ENCODE measurements at places on chromosomes 6 and 20.

- no peak for DNase-seq
These were observed 236.6 kb upstream of the CHD6 start for GRCh38 chr20:41854765-41855164.

GRCh38 chr6:56065408-56065807 is 182.0 kb downstream of the COL21A1 start:
- DNase-seq, result no peak

DNA sequence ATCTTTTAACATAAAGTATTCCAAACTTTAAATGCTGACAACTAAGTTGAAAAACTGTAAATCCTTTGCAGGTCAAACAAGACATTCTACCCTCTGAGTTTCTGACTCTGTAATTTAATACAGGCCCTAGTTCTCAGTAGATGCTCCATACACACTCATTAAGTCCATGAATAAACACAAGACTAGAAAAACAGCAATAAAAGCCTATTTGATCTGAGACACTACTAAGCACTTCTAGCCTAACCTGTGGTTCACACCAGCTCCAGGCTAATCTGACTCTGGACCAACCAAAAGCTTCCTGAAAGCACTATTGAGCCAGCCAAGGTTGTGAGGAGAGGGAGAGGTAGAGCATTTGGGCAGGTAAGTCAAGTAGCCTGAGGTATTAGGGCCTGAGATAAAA is 103.9 kb downstream of the EPM2A start:
- DNase-seq, result no peak

- DNase-seq, result no peak
These were observed 36.6 kb downstream of the NSFL1C start for GRCh38 chr20:1430004-1430451.

GRCh38 chr6:37004044-37004980 is 1.1 kb upstream of the FGD2 start:
- no peak for DNase-seq

DNA sequence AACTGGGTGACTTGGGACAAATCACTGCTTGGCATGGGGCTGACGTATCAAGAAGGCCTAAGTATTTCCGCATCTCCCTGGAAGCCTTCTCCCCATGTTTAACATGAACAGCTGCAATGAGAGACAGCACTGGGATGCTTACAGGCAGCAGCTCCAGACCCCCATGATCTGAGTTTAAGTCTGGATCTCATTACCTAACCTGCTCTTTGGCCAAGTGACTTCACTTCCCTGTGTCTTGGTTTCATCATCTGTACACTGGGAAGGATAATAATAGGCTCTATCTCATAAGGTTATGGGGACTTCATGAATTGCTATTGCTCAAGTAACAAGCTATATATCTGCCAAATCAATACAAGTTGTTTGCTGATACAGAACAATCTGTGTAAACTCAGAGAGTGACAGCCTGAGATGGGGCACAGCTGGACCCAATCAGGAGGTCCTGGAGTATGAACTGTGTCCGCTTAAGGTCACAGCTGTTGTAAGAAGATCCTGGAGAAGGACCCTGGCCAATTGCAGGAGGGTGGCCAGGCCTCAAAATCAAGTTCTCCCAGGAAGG is 56.0 kb downstream of the TGM2 start:
- DNase-seq, result no peak

DNA sequence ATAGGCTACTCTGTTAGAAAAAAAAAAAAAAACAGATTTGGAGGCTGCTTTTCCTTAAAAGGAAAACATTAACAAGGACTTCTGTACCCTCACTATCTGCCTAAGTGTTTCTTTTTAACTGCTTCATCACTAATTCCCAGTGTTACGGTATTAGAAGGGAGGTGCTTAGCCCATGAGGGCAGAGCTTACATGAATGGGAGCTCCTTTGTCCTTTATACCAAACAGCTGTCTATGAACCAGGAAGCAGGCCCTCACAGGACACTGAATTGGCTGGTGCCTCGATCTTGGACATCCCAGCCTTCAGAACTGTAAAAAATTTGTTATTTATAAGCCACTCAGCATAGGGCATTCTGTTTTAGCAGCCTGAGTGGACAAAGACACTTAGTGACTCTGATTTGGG is 215.6 kb upstream of the NRSN1 start:
- no peak for DNase-seq

DNA sequence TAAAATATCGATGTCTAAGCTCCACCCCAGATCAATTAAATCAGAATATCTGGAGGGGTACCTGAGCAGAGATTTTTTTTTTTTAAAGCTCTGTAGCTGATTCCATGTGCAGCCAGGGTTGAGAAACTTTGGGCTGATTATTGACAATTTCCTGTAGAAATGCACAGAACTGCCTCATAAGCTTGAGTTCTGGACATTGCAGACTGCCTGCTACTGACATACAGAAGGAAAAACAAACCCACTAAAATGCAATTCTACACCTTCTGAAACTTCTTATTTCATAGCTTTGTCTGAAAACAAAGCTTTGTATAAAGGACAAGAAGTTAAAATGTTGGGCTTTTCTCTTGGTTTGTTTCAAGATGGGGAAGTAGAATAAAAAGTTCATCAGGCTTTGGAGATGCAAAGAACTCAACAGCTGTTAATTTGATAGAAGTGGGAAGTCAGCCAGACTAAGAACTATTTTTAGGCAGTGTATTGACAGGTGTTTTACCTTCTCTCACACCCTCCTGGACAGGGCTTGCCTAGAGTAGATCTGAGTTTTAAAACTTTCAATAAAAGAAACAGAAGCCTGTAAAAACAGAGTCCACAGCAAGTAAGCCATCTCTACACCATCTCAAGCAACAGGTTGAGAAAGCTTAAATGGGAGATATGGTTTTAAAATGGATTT is 147.7 kb downstream of the KCNQ5 start:
- no peak for DNase-seq

GRCh38 chr6:159616456-159616855 is 76.6 kb downstream of the SOD2 start:
- no peak for DNase-seq

DNA sequence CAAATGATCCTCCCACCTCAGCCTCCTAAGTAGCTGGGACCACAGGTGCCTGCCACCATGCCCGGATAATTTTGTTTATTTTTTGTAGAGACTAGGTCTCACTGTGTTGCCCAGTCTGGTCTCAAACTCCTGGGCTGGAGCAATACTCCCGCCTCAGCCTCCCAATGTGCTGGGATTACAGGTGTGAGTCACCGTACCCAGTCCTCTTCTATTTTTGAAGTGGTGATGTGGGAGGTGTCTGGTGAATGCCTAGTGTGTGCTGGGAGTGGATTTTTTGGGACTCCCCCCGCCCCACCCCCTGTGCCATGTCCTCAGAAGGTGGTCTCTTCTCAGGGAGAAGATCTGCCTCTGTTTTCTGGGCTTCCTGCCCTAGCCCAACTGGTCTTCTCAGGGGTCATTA is 47.9 kb upstream of the CLDN20 start:
- DNase-seq, result peak; percentile 65

GRCh38 chr20:4835244-4836177 is 113.8 kb downstream of the PRND start:
- DNase-seq, result no peak

GRCh38 chr6:164414695-164415094 is 894.7 kb downstream of the C6orf118 start:
- no peak for DNase-seq

DNA sequence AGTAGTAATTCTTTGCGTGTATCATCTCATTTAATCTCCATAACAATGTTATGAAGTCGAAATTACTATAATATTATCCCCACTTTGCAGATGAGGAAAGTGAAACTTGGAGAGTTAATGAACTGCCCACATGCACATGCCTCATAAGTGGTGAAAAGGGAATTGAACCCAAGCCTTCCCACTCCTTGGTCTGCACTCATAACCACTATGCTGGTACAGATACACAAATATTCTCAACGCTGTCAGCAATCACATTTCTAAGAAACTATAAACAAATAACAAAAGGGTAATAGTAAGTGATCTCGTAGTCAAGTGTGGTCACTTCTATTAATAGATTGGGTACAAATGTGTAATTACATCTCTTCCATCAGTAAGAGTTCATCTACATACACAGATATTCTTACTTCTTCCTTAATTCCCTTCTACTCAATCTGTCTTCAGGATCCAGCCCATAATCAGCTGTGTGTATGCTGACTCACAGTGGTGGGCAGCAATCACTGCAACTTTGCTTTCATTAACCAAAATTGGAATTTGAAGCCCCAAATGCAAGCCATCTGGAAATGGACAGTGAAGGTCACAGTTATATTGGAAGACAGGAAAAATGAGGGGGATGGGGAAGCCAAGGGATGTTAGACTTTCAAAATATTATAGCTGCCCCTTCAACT is 6.6 kb downstream of the PRSS35 start:
- no peak for DNase-seq

- no peak for DNase-seq
These were observed 26.5 kb downstream of the EIF2S2 start for GRCh38 chr20:34085544-34086040.

- DNase-seq, result no peak
These were observed 27.6 kb downstream of the PKHD1 start for GRCh38 chr6:52059821-52060220.

DNA sequence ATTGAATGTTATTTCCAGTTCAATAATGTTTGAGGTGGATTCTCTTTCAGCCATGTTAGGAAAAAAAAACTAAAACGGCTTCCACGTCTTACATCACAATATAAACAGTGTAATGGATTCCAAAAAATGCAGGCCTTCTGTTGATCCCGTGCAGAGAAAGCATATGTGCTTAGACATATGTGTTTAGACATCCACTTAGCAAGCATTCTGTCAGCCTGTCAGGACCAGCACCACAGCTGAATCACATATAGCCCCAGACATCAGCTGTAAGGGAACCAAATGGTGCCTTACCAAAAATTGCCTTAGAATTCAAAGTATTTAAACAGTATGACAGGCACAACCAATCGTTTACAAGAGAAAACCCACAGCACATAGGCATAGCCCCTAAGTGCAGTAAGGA is 304.9 kb downstream of the EYA4 start:
- no peak for DNase-seq

GRCh38 chr20:13464702-13465101 is 174.0 kb downstream of the TASP1 start:
- DNase-seq, result no peak

- DNase-seq, result no peak
These were observed 62.9 kb upstream of the HDGFL1 start for GRCh38 chr6:22506496-22506895.

- no peak for DNase-seq
These were observed 35.4 kb downstream of the TMX4 start for GRCh38 chr20:7984192-7984591.

DNA sequence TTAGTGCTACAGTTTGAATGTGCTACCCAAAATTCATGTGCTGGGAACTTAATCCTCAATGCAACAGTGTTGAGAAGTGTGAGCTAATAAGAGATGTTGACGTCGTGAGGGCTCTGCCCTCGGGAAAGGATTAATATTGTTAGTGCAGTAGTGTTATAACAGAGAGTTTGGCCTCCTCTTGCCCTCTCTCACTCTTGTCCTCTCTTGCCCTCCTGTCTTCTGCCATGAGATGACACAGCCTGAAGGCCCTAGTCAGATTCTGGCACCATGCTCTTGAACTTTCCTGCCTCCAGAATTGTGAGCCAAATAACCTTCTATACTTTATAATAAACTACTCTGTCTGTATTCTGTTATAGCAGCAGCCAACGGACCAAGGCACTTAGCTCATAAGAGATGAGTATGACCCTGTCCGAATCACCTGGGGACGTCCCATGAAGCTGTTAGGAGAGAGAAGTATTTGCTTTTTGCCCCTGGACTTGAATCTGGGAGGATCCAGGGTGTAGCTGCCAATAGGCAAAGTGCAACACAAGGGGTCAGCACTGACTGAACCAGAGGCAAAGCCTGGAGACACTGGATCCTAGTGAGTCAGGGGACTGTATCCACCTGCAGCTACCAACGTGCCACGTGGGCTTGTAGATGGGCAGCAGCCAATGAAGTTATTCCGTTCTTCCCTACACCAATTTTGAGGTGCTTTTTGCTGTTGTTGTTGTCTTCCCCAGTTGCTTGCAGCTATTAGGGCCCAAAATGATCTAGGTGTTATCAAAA is 233.7 kb downstream of the THBS2 start:
- DNase-seq, result no peak

DNA sequence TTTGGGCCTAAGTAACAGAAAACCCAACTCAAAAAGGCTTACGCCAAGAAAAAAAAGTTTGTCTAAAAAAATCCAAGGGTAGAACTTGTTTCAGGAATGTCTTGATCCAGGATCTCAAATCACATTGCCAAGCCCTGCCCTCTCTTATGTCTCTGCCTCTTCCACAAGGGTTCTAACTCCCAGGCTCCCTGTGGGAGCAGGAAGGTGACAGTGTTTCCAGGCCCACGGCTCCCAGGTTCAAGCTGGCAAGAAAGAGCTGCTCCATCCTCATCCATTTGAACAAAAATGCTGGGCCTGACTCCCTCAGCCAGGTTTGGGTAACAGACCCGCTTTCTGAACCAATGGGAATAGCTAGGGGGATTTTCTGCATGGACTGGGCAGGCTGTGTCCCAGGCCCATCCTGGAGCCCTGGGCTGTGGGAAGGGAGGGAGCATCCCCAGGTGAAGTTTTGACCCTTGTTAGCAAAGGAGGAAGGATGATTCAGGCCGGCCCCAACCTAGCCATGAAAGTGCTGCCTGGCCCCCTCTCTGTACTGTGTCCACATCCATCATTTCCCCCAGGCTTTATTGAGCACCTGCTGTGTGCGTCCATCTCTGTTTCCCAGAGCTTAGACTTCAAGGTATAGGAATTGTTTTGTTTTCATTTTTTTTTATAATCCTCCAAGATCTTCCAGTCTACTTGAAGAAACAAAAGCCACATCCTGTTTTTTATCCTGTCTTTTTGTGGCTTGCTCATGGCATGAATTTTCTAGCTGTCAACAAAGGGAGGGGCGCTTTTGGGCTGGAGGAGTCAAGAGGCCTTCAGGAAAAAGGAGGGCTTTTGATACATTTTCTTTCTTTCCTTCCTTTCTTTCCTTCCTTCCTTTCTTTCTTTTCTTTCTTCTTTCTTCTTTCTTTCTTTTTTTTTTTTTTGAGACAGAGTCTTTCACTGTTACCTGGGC is 159.8 kb downstream of the TFAP2C start:
- DNase-seq, result no peak

GRCh38 chr20:15030826-15031225 is 693.4 kb upstream of the FLRT3 start:
- DNase-seq, result no peak

DNA sequence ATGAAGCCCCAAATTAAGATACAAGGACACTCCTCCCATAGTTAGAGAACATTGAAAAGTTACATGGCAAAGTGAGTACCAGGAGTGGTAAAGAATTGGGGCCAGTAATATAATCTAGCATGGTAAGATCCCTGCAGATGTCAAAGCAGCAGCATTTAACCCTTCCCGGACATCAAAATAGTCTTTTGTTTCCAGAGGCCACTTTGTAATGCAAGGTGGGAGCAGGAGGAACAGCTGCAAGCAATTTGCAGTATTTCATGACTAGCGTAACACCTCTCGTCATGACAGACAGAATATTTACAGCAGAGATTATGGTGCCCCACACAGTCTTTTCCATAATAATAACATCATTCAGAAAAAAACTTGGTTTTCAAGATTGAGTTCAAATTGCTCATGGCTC is 123.2 kb upstream of the VGLL2 start:
- DNase-seq, result no peak

Data from NCI-H2081 (cell line).